Hematopoietic multipotent progenitor cell treated with erythropoietin and hydrocortisone succinate and interleukin-3 and kit ligand, for 6 days (in vitro differentiated cells): ENCODE measurements at places on chromosomes 3 and 15.

- no peak for DNase-seq
Observed at GRCh38 chr15:42986693-42987342, 66.2 kb upstream of the TTBK2 start.

GRCh38 chr3:155748611-155749365, 3.9 kb upstream of the PLCH1 start:
- DNase-seq: no peak

DNA sequence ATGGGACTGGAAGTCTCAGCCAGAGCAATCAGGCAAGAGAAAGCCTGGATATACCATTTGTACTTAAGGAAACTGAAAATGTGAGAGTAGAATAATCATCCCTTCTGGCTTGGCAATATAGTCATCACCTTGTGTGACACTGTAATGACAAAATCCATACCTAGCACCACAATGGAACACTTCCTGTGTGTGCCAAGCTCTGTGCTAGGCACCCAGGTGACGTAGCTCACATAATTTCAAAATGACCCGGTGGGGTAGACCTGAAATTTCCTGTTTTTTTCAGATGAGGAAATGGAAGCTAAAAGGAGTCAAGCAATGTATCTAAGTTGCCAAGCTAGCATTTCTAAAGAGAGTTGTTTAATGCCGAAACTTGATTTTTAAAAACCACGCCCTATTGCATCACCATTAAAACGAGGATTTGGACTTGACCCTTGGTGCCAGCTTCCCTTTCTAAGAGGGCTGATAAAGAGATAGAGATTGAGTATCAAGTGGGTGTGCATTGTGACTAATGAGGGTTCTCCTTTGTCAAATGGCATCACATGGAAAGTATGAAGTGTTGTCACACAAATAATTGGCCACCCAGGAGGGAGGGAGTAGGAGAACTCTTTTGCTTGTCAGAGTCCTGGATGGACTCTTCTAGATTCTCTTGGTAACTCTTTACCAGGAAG, 141.3 kb upstream of the PDZRN3 start:
- DNase-seq: no peak

GRCh38 chr15:89072277-89072869, 15.9 kb upstream of the ABHD2 start:
- DNase-seq: no peak

DNA sequence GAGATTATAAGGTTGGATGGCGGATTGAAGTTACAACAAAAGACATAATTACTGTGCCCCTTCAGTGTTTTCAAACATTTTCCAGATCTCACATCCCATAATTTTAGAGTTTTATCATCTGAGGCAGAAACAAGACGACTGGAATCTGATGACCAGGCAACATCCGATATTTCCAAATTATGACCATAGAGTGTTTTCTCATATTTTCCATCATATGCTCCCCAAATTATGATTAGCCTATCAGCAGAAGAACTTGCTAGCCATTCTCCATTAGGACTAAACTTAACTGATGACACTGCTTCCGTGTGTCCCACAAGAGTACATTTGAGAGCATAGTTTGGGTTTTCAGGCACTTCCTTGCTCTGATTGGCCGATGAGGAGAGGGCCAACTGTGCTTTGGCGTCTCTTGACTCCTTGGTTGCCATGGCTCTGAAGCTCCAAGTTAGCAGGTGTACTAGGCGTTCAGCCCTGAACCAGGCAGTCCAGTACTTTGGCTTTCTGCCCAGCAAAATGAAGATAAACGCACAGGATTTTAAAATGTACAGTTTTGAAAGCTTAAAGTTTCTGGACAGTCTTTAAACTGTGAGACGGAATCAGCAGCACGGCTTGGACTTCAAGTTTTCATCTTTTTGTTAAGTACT, 638 bp downstream of the WDR5B start:
- DNase-seq: peak; percentile 82

DNA sequence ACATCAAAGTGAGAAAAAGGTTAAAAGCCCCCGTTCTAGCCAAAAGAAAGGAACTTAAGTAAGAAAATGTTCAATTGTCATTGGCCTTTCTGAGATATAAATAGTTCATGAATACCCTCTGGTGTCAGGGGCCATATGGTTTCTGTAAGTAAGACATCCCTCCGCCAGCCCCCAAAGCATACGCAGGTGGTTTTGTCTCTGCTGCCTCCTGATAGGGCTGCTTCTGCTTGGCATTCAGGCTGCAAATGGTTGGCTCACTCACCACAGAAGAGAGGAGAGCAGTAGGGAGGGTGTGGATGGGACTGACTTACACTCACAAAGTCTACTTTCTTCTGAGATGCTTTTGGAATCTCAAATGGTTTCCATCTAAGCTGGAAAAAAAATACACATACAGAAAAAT, 29.8 kb downstream of the HGD start:
- peak; percentile 5 for DNase-seq

GRCh38 chr3:31999907-32000439, 18.4 kb downstream of the ZNF860 start:
- no peak for DNase-seq

GRCh38 chr3:124422805-124423204, 307.4 kb upstream of the UMPS start:
- DNase-seq: no peak

GRCh38 chr3:191715585-191715984, 254.6 kb downstream of the PYDC2 start:
- no peak for DNase-seq

GRCh38 chr15:92638709-92639365, 16.7 kb downstream of the FAM174B start:
- no peak for DNase-seq

- DNase-seq: no peak
Observed at GRCh38 chr3:93746-94145, 102.8 kb upstream of the CHL1 start.

- no peak for DNase-seq
Observed at GRCh38 chr3:174168026-174168425, 691.1 kb upstream of the NAALADL2 start.

GRCh38 chr3:5093731-5094130, 28.4 kb upstream of the ARL8B start:
- no peak for DNase-seq

DNA sequence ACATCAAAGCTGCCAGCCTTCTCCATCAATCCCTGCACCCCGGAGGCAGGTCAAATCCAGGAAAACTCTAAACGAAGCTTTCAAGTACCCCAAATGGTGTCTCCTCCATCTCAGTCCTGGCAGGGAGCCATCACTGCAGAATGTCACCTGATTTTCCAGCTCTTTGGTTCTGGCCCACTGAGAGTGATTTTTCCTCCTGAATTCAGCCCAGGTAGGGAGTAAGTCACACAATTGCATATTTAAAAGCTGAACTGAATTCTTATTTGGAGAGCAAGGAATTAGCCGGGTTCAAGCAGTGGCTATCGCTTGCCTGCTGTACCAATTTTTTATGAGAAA, 5.3 kb downstream of the RFTN1 start:
- DNase-seq: no peak

GRCh38 chr3:189947068-189947467, 173.6 kb downstream of the P3H2 start:
- no peak for DNase-seq

GRCh38 chr15:74616996-74617395, 1.4 kb downstream of the CLK3 start:
- DNase-seq: peak; percentile 51

DNA sequence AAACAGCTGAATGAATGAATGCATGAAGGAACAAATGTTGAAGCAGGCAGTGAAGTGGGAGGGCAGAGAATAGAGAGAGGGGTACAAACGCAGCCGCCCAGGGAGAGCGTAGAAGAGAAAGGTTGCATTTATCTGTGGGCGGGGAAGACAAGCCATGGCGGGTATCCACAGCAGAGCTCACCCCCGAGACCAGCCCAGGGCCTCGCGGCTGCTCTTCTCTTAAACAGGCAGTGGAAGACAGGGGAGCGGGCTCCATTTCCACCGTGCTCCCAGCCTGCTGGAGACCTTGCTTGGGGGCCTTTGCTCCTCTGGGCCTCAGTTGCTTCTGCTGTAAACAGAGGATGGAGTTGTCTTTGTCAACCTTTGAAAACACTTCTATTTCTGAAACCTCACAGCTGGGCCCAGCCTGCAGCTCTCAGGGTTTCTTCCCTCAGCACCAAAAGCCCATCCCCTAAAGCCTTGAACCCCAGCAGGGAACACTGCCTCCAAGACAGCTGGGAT, 259.5 kb downstream of the UACA start:
- DNase-seq: no peak

DNA sequence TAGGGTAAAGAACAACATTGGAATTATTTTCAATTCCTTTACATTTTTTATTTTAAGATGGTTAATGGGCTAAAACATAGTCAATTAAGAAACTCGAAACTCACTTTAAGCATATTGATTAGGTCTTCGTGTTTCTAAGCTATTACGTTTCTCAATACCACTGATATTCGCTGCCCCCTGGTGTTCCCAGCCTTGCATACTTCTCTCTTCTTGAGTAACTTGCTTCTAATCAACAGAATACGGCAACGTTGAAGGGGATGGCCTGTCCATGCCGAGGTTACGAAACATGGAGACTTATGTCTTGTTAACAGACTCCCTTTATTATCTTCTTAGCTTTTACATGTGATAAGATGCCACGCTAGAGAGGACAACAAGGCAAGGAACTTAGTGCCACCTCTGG, 43.6 kb downstream of the ROBO1 start:
- no peak for DNase-seq

GRCh38 chr3:195829897-195830254, 18.1 kb upstream of the MUC4 start:
- no peak for DNase-seq

DNA sequence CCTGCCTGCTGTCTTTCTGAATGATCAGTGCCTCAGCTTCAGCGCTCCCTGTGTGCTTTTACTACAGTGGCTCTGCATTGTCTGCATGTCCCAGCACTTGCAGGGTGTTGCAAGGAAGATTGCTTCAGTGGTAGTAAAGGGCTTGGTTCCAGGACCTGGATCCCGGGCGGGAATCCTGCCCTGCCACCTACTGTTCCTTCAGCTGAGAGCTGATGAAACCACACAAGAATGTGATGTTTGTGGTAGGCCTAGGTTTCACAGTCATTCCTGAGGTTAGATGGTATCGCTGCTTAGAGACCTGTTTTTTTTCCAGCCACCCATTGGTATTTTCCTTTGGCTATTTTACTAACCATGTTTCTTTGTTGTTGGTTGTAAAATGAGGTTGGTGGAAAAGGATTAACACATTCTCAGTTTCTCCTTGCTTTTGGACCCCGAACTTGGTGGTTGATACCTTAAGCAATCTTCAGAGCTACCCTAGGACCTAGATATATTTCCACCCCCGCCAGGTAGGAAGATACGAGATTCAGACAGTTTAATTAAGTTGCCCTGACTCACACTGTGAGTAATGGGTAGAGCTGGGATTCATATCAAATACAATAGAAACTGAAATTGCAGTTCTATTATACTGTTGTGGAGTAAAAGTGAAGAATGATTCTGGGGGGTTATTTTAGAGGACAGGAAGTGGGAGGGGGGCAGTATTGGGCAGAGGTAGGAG, 11.4 kb downstream of the GPR87 start:
- no peak for DNase-seq

DNA sequence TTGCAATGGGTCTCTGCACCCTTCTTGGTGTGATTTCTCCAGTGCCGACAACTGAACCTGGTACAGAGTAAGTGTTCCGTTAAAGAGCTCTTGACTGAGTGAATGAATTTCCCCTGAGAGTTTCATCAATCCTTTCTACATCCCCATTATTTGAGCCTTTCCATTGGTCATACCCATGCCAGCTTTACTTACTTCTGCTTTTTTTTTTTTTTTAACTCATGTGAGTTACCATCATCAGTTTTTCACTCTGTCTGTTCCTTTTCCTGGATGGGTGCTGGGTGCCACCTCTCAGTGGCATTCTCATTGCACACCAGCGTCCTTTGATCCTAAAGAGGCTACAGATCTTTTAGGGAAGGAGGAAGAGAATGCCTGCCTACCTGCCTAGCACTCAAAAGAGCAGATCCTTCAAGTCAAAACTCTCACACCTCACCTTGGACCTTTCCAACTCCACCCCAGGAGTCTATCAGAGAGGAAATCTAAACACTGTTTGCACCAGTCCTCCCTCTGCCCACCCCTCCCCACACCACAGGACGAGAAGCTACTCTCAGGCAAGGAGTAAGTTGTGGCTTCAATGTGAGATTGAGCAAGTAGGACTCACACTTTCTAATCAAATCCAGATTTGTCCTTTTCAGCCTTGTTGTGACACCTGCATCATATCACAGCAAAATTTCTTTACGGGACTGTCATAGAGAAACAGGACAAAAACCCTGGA, 13.1 kb upstream of the USP3 start:
- DNase-seq: peak; percentile 70

DNA sequence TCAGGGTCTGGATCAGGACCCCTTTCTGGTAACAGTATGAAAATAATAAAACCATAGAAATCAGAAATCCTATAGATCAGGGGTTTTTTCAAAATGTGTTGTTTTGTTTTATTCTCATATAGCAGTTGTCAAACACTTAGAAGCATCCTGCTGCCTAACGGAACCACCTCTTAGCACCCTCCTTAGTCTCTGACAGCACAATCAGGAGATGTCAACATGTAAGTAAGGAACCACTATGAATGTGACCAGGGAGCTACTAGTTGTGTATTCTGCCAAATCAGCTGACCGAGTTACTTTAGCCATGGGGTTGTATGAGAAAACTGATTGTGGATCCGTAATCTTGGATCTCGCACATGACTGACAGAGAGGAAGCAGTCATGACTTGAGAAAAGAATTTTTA, 22.2 kb downstream of the CCDC39 start:
- no peak for DNase-seq

GRCh38 chr3:165852191-165852590, 15.0 kb upstream of the BCHE start:
- no peak for DNase-seq

DNA sequence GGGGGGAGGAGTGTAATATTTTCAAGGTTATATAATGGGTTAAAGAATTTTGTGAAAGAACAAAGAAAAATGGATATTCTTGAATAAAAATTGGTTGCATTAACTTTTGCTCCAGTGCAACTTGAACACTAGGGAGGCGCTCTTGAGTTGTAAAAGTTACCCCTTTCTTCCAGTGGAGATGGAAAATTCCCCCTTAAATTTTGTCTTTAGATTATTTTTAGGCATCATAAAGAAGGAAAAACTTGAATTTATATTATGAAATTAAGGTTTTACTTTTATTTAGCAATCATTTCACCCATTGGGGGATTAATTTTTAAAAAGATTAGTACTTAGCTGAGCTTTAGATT, 550 bp upstream of the CHD2 start:
- DNase-seq: peak; percentile 82

- DNase-seq: no peak
Observed at GRCh38 chr3:126781889-126782491, 78.0 kb downstream of the CHCHD6 start.

DNA sequence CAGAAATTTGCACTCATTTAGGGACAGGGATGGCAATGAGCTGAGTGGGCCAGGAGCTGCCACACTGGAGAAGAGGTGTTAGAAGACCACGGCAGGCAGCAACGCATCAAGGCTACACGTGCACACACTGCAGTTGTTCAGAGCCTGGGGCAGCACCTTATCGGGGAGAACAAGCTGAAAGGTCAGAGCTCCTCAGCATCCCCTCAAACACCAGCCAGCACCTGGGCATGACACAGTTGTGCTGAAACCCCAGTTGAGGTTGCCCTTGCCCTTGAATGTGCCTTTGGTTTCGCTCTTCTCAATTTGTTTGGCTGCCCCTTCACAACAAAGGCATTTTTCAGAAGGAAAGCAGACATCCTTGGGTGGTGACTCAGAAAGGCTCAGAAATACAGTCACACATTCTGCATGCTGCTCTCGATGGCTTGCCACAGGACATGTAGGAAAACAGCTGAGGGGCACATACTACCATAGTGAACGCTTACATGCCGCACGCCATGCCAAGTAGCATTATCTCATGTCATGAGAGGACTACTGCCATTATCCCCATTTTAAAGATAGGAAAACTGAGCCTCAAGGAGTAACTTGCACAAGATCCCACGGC, 57.6 kb downstream of the ST8SIA2 start:
- no peak for DNase-seq
